ENCODE measurements at places on chromosomes 3 and 15. TPM values are rescaled to one million over a fixed set of nuclear protein-coding genes. Genes with fewer than 3 reads are reported as not detected.

DNA sequence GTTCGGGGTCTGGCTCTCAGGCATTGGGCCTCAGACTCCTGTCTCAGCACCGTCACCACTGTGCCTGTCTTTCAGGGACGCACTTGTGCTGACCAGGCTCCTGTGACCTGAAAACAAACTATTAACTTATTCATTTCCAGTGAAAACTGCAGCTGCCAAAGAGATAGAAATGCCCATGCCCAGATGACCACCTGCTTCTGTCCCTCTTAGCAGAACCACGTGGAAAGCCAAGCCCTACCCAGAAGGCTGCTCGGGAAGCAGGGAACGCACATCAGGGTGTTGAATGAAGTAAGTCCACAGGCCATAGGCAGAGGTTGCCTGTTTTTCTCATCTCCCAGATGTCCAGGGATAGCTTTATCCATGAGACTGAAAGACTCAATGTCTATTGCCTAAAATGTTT, 219.3 kb downstream of the EBLN2 start:
- no peak overlapping the region for H3K27ac ChIP-seq
- H3K4me3 ChIP-seq = no peak overlapping the region
- no peaks in the 10 kb centered on the region for H3K4me1 ChIP-seq
- no peak for DNase-seq
- H3K27me3 ChIP-seq = no peaks in the 10 kb centered on the region
- no peaks in the 10 kb centered on the region for H3K36me3 ChIP-seq

DNA sequence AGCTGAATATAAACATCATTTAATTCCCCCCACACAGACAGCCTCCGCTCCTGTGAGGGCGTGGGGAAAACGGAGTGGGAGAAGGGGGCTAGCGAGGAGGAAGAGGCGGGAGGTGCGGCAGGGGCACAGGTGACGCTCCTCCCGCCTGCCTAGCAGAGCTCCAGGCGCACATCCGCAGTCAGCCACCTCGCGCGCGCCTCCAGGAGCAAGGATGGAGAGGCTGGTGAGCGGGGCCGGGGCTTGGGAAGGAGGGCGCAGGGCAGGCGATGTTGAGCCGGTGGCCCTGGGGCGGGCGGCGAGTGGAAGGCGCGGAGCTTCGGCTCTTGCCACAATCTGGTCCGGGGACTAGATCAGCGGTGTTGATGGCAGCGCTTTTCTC, at the start of gene CD200:
CD200 (plus strand) TSS at position 155 of the 379 bp plus-strand sequence; CDS start at position 212, 57 bp downstream.
- no peaks in the 10 kb centered on the region for H3K36me3 ChIP-seq
- peaks cover 31% of the 10 kb centered on the region for H3K4me1 ChIP-seq
- H3K4me3 ChIP-seq = peak within 1 kb of the TSS; percentile 57
- H3K27ac ChIP-seq = peak within 1 kb of the TSS; percentile 83
- peak; percentile 45 for DNase-seq

GRCh38 chr3:170614214-170614966, 28.5 kb upstream of the SLC7A14 start:
- H3K36me3 ChIP-seq = no peaks in the 10 kb centered on the region
- no peaks in the 10 kb centered on the region for H3K4me1 ChIP-seq
- H3K27me3 ChIP-seq = no peaks in the 10 kb centered on the region
- no peak overlapping the region for H3K27ac ChIP-seq
- H3K4me3 ChIP-seq = no peak overlapping the region
- DNase-seq = no peak

GRCh38 chr3:153099131-153099530, 62.9 kb upstream of the RAP2B start:
- H3K27ac ChIP-seq = no peak overlapping the region
- H3K27me3 ChIP-seq = no peaks in the 10 kb centered on the region
- no peak overlapping the region for H3K4me3 ChIP-seq
- H3K36me3 ChIP-seq = no peaks in the 10 kb centered on the region
- H3K4me1 ChIP-seq = peaks cover 4% of the 10 kb centered on the region
- no peak for DNase-seq

The NT5DC2 gene
- total RNA-seq = 19.5 TPM
